ENCODE measurements at places on chromosomes 7 and 10.

DNA sequence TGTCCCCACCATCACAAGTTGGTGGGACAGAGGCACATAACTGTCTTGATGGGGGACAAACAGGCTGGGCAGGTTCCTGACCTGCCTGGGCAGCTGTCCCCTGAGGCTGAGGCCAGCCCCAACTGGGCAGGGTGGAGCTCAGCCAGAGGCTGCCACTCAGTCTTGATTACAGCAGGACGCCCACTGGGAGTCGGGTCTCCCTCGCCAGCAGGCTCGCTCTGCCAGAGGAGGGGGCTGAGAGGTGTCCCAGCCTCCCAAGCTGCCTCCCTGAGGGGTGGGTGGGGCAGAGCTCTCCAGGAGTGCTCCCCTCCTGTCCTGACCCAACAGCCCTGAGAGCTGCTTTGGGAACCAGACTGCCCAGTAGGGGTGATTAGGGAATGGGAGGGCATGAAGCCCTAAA lies 1.8 kb upstream of the CAMK2G start:
- no peak overlapping the region for H3K27ac ChIP-seq
- H3K4me1 ChIP-seq, result peaks cover 18% of the 10 kb centered on the region
- no peaks in the 10 kb centered on the region for H3K36me3 ChIP-seq
- H3K27me3 ChIP-seq, result no peaks in the 10 kb centered on the region

GRCh38 chr7:50456371-50457123 lies 6.4 kb upstream of the FIGNL1 start:
- H3K27me3 ChIP-seq, result no peaks in the 10 kb centered on the region
- H3K27ac ChIP-seq, result no peak overlapping the region

GRCh38 chr10:2036209-2036608 lies 298.9 kb upstream of the ADARB2 start:
- no peaks in the 10 kb centered on the region for H3K27me3 ChIP-seq
- H3K4me3 ChIP-seq, result no peak overlapping the region
- H3K36me3 ChIP-seq, result no peaks in the 10 kb centered on the region
- no peaks in the 10 kb centered on the region for H3K4me1 ChIP-seq
- no peak overlapping the region for H3K27ac ChIP-seq
- DNase-seq, result no peak

DNA sequence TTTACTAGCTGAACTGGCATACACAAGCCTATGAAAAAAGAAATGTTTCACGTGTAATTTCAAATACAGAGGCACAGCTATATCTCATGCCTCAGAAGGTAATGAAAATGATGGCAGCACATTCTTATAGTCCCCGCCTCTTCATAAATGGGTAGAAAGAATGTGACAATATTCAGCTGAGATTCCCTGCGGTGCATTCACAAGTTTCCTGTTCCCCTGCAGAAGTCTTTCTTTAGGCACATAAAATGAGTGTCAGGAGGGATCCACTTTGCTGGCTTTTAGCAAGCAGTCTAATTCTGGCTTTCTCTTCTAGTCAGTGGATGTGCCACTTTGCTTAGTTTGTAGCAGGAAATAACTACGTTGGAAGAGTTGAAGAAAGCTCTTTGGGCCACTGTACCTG lies 56.1 kb downstream of the DGKB start:
- H3K4me1 ChIP-seq, result no peaks in the 10 kb centered on the region
- no peak overlapping the region for H3K4me3 ChIP-seq
- no peaks in the 10 kb centered on the region for H3K36me3 ChIP-seq
- DNase-seq, result no peak

- no peak overlapping the region for H3K27ac ChIP-seq
- no peaks in the 10 kb centered on the region for H3K4me1 ChIP-seq
- no peaks in the 10 kb centered on the region for H3K27me3 ChIP-seq
These were observed 49.4 kb downstream of the HTRA1 start for GRCh38 chr10:122510736-122511135.

All from left lung (tissue), 14 donors.